ENCODE measurements at places on chromosomes 4 and X. TPM values are rescaled to one million over a fixed set of nuclear protein-coding genes. Genes with fewer than 3 reads are reported as not detected.

- no peak overlapping the region for H3K4me3 ChIP-seq
- H3K27me3 ChIP-seq = no peaks in the 10 kb centered on the region
- H3K36me3 ChIP-seq = no peaks in the 10 kb centered on the region
- H3K27ac ChIP-seq = no peak overlapping the region
Measured at GRCh38 chrX:124240422-124240821, 92.0 kb upstream of the TEX13D start.

- no peak overlapping the region for H3K27ac ChIP-seq
- H3K4me1 ChIP-seq = no peaks in the 10 kb centered on the region
- H3K27me3 ChIP-seq = no peaks in the 10 kb centered on the region
- no peaks in the 10 kb centered on the region for H3K36me3 ChIP-seq
Measured at GRCh38 chr4:185242749-185243533, 33.5 kb downstream of the SNX25 start.

DNA sequence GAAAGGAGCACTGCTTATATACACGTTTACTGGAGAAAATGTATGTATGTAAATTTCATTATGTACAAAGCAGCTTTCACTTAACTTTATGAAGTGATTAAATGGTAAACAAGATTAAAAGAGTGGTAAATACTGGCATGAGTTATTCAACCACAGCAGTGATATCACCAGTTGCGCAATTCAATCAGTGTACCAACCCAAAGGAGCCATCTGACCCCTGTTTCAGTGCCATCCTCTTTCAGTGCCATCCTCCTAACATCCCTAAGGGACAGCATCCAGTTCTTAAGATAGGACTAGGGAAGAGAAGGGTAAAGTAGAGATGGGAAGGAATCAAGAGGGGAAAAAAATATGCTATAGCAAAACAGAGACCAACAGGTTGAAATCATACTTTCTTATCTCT, 16.2 kb downstream of the HPF1 start:
- H3K27ac ChIP-seq = no peak overlapping the region
- no peaks in the 10 kb centered on the region for H3K4me1 ChIP-seq
- no peak for DNase-seq
- no peak overlapping the region for H3K4me3 ChIP-seq

The PRAF2 gene
- 5.3 TPM for total RNA-seq

The CTAG1B gene
- total RNA-seq = not detected

The GPRASP1 gene
- 1.5 TPM for total RNA-seq

Data from right lobe of liver (tissue), 6 donors.